ENCODE measurements at places on chromosomes 3 and 15.
A peak's percentile ranks its signal among the peaks of the same experiment; 100 is the strongest.

- no peak for DNase-seq
These were observed 45.9 kb upstream of the TMEM115 start for GRCh38 chr3:50405249-50405648.

GRCh38 chr3:50495609-50496423 lies 7.6 kb downstream of the CACNA2D2 start:
- DNase-seq = no peak

DNA sequence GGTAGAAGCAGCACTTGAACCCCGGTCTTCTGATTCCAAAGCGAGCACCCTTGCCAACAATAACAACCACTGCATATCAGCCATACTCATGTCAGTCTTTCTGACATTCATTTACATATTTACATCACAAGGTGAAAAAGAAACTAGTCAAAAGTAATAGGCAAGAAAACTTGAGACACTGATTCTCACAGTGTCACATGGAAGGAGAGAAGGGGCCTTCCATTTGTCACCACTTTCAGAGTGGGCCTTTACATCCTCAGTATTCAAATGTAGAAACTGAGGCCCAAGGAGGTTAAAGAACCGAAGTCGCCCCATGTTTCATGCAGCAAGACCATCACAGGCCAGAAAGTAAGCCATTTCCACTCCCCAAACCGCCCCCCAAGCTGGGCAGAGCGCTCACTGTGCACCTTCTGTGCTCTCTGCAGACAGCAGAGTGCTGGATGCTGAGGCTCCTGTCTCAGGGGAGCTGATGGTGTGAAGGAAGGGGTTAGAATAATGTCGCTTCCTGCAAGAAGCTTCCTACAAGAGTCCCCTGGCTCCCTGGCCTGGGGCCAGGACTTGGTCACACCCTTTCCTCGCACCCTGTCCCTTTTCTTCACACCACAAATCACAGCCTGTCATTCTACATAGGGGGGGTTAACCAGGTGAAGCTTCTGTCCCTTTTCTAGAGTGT lies 260.1 kb downstream of the UACA start:
- DNase-seq = no peak

DNA sequence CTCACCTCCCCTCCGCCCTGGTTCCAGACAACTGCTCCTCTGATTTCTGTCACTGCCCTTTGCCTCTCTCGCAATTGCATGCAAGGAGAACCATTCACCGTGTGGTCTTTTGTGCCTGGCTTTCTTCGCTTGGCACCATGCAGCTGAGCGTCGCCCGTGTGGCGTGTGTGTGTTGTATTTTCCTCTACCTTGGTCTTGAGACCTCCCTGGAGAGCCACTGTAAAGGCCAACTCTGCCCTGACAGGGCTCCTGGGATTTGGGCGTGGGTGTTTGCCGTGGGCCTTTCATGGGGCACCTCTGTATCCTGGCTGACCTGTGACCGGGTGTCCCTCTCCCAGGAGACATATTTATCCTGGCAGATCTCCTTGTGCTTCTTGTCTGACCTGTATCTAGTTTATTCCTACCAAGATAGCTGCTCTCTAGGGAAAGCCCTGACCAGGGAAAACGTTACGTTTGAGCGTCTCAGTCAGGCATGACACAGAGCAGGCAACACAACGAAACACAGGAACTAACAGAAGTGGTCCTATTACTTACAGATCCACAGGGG lies 2.0 kb upstream of the PIGZ start:
- DNase-seq = no peak

DNA sequence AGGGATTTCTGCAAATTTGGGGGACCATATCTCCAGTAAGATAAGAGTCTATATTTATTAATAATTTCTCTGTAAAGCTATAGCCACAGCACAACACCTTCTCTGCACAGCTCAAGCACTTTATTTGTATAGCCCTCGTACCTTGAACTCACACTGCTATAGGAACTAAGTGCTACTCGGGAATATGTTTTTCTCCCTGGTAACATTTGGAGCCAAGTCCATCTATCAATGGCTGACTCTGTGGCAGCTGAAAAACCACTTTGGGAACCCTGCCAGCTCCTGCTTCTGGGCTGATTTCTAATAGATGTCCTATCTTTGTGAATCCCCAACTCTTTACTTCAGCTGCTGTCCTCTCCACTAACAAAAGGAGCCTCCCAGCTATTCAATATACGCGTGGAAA lies 298.5 kb downstream of the GBE1 start:
- peak; percentile 46 for DNase-seq
